ENCODE measurements at places on chromosomes 4 and X. TPM values are rescaled to one million over a fixed set of nuclear protein-coding genes. Genes with fewer than 3 reads are reported as not detected.

The ODAPH gene
- not detected for total RNA-seq

The DCHS2 gene
- 0.07 TPM for total RNA-seq

The PPARGC1A gene
- total RNA-seq: 68.9 TPM

The GPM6B gene
- total RNA-seq: 3.6 TPM

The BRS3 gene
- not detected for total RNA-seq

The PRRG3 gene
- 0.39 TPM for total RNA-seq
